ENCODE measurements at places on chromosomes 5 and 9.

- H3K4me3 ChIP-seq = no peak overlapping the region
- H3K4me1 ChIP-seq = no peaks in the 10 kb centered on the region
- no peaks in the 10 kb centered on the region for H3K27me3 ChIP-seq
- no peak for DNase-seq
- H3K27ac ChIP-seq = no peak overlapping the region
- H3K36me3 ChIP-seq = no peaks in the 10 kb centered on the region
These were observed 797 bp downstream of the FAM78A start for GRCh38 chr9:131275332-131276093.

GRCh38 chr9:115543511-115543910 lies 425.6 kb upstream of the TNC start:
- no peak overlapping the region for H3K4me3 ChIP-seq
- DNase-seq = no peak
- no peaks in the 10 kb centered on the region for H3K4me1 ChIP-seq
- H3K27me3 ChIP-seq = no peaks in the 10 kb centered on the region
- H3K27ac ChIP-seq = no peak overlapping the region

DNA sequence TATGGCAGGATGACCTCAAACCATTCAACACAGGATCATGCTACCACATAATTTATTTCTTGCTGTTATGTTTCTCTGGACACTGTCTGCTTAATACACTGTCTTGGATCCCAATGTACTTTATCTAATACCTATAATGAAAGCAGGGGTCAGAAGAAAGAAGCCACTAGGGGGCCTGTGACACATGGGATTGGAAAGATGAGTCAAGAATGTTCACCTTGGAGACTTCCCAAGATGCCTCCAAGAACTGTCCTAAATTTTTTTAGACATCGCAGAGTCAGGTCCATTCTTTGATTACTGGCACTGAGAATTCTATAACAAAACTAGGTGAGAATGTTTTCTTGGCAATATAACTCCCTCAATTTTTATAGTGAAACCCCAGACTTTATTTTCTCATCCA lies 305.8 kb upstream of the SMARCA2 start:
- H3K4me1 ChIP-seq = no peaks in the 10 kb centered on the region
- H3K27ac ChIP-seq = no peak overlapping the region
- no peak for DNase-seq
- H3K27me3 ChIP-seq = no peaks in the 10 kb centered on the region

DNA sequence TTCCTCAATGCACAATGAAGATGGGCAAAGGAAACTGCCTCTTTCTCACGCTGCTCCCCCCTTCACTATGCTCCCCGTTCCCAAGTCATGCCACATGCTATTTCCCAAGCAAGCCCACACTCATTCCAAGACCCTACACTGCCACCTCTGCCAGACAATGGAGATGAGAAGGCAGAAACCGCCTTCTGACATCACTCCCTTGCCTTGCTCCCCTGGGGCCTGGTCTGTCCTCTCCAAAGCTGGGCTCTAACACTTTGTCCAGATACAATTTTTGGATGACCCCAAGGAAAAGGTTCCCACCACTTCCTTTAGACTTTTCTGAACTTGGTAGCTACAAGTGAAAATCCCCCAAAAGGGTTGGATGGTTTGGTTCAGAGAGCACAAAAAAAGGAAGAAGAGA lies 7.2 kb upstream of the ADRA1B start:
- peaks cover 55% of the 10 kb centered on the region for H3K4me1 ChIP-seq
- no peak for DNase-seq
- H3K4me3 ChIP-seq = no peak overlapping the region
- no peaks in the 10 kb centered on the region for H3K36me3 ChIP-seq
- H3K27me3 ChIP-seq = no peaks in the 10 kb centered on the region

DNA sequence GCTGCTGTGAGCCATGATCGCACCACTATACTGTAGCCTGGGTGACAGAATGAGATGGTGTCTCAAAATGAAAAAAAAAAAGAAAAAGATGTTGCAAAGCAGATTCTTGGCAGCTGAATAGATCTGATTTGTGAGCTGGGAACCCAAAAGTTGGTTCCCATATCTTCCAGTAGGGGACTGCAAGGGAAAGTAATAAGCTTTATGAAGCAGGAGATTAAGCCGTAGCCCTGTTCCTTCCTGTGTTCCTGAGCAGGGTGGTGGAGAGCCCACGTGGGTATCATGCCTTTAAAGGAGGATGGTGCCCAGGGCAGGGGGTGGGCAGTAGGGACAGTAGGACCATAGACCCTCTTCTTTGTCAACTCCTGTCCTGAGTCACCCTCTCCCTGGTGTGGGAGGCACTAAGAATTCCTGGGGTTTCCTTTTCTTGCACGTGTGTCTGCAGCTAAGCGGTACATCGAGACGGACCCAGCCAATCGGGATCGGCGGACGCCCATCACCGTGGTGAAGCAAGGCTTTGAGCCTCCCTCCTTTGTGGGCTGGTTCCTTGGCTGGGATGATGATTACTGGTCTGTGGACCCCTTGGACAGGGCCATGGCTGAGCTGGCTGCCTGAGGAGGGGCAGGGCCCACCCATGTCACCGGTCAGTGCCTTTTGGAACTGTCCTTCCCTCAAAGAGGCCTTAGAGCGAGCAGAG lies 37.9 kb downstream of the STOM start:
- DNase-seq = no peak
- H3K4me3 ChIP-seq = no peak overlapping the region
- H3K27me3 ChIP-seq = no peaks in the 10 kb centered on the region

- no peak overlapping the region for H3K27ac ChIP-seq
- no peak for DNase-seq
- peaks cover 6% of the 10 kb centered on the region for H3K4me1 ChIP-seq
- H3K27me3 ChIP-seq = no peaks in the 10 kb centered on the region
- H3K36me3 ChIP-seq = no peaks in the 10 kb centered on the region
- no peak overlapping the region for H3K4me3 ChIP-seq
These were observed 29.4 kb downstream of the FAM163B start for GRCh38 chr9:133579601-133580418.

GRCh38 chr5:179534431-179534830 lies 15.9 kb upstream of the RUFY1 start:
- no peak overlapping the region for H3K27ac ChIP-seq
- DNase-seq = no peak
- no peak overlapping the region for H3K4me3 ChIP-seq
- H3K36me3 ChIP-seq = no peaks in the 10 kb centered on the region
- H3K27me3 ChIP-seq = no peaks in the 10 kb centered on the region

- no peaks in the 10 kb centered on the region for H3K36me3 ChIP-seq
- no peak overlapping the region for H3K4me3 ChIP-seq
- H3K27me3 ChIP-seq = no peaks in the 10 kb centered on the region
- DNase-seq = no peak
- H3K27ac ChIP-seq = no peak overlapping the region
These were observed 312.2 kb downstream of the SEMA5A start for GRCh38 chr5:9233712-9234111.

DNA sequence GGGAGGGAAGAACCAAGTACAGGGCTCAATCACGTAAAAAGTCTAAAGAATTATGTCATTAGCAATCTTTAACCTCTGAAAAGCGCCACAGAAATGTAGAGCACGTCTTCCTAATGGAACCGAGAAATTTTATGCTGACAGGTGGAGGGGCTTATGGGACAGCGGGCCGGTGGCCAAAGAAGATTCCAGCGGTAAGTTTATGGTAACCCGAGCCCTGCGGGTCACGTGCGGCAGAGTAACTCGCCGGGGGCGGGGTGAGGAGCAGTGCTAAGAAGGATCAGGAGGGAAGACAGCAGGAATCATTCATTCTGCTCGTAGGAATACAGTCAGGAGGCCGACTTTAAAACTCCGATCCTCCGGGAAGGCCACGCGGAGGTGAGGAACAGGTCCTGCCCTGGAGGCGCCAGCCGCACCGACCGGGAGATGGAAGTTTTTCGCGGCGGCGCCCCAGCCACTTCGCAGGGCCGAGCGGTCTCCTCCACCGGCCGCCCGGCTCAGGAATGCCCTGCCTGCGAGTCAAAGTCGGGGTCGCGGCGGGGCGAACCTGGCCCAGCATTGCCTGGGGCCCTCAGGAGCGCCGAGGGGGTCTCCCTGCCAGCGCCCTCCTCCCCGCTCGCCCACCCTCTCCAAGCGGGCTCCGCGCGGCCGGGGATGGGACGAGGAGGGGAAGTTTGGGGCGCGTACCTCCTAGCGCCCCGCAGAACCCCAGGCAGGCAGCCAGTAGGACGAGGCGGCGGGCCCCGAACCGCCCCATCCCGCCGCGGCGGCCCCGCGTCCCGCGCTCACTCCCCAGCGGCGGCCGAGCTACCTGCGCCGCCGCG lies 101.8 kb downstream of the ESM1 start:
- H3K4me1 ChIP-seq = no peaks in the 10 kb centered on the region
- DNase-seq = no peak
- H3K27ac ChIP-seq = no peak overlapping the region

GRCh38 chr9:21357479-21358460 lies 7.1 kb upstream of the IFNA6 start:
- no peak overlapping the region for H3K4me3 ChIP-seq
- H3K27ac ChIP-seq = no peak overlapping the region
- no peaks in the 10 kb centered on the region for H3K27me3 ChIP-seq
- no peaks in the 10 kb centered on the region for H3K36me3 ChIP-seq
- no peak for DNase-seq

GRCh38 chr5:79934681-79935080 lies 56.4 kb downstream of the MTX3 start:
- H3K4me1 ChIP-seq = no peaks in the 10 kb centered on the region
- no peaks in the 10 kb centered on the region for H3K36me3 ChIP-seq
- no peak overlapping the region for H3K4me3 ChIP-seq
- H3K27ac ChIP-seq = no peak overlapping the region

DNA sequence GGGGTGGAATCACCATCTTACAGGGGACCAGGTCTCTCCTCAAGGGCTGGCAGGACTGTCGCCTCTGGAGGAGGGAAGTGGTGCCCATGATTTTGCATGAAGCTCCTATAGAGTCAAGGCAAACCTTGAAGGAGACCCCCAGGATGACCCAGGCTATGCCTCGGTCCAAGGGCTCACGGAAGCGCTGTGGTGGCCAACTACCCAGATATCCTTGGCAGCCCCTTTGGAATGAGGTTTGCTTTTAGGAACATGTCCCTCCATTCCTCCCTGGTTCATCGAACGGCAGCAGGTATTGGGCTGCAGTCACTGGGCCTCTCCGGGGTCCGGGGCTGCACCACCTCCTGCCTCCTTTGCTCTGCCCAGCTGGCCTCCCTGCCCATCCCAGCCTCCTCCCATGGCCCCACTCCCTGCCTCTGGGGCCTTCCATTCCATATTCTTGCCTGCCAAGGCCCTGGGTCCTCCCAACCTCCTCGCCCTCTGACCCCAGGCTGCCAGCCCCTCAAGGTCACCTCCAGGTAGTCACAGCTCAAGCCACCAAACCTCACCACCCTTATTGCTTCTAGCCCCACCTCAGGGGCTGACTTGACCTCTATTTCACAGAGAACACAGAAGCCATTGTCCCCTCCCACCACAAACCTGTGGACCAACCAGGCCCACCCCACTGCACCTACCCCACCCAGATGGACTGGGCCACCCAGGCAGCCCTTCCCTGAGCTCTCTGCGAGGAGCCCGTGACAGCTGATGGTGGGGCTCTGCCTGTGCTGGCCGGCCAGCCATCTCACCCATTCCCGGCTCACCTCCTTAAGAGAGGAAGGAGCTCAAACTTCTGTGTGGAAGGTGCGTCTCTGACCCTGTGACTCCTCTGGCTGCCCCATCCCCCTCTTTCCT lies 3.6 kb upstream of the IL3 start:
- no peak overlapping the region for H3K4me3 ChIP-seq
- no peak for DNase-seq
- H3K27ac ChIP-seq = no peak overlapping the region

DNA sequence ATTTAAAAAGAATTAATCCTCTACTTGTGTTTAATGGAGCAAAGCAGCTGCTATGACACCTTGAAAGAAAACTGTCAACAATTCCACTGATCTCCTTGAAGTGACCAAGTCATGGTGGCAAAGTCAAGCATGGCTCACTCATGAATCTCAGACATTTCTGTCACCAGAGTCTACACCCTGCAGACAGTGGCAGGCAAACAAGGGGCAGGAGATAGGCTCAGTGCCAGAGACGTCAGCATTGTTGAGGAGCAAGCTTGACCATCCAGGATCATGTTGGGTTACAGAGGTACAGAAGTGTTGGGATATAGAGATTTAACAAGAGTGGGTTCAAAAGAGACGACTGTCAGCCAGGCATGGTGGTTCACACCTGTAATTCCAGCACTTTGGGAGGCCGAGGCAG lies 16.1 kb upstream of the VPS13A start:
- no peaks in the 10 kb centered on the region for H3K4me1 ChIP-seq
- H3K36me3 ChIP-seq = no peaks in the 10 kb centered on the region
- no peak for DNase-seq
- H3K27me3 ChIP-seq = 0 out of 2 replicates have a peak, but pooled peaks cover 2% of the 10 kb centered on the region
- no peak overlapping the region for H3K27ac ChIP-seq

- H3K36me3 ChIP-seq = no peaks in the 10 kb centered on the region
- no peaks in the 10 kb centered on the region for H3K27me3 ChIP-seq
- no peak overlapping the region for H3K4me3 ChIP-seq
- DNase-seq = no peak
- no peaks in the 10 kb centered on the region for H3K4me1 ChIP-seq
- no peak overlapping the region for H3K27ac ChIP-seq
These were observed 169.8 kb downstream of the DRD1 start for GRCh38 chr5:175274171-175274570.

- H3K27ac ChIP-seq = peak overlapping the region; percentile 62
- no peaks in the 10 kb centered on the region for H3K27me3 ChIP-seq
- H3K4me3 ChIP-seq = no peak overlapping the region
- H3K36me3 ChIP-seq = no peaks in the 10 kb centered on the region
- no peak for DNase-seq
- H3K4me1 ChIP-seq = peaks cover 25% of the 10 kb centered on the region
These were observed 11.8 kb downstream of the SPARC start for GRCh38 chr5:151674626-151675610.
